ENCODE measurements at places on chromosomes 3 and 15. TPM values are rescaled to one million over a fixed set of nuclear protein-coding genes. Genes with fewer than 3 reads are reported as not detected.

DNA sequence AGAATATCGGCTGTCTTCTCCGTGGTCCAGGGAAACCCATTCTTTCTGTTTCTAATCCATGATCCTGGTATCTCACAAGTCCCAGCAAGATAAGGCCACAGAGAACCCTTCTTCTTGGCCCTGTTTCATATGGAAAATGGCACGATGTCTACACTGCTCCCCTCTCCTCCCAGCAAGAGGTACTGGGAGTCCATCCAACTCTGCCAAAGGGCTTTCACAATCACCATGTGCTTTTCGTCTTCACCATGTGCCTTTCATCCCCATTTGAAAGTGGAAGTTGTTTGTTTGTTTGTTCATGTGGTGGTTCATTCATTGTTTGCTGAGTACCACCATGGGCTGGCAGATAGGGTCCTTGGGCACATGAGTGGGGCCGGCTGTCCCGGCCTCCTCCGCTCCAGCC, 5.5 kb downstream of the ITIH3 start:
- no peak overlapping the region for H3K27ac ChIP-seq
- DNase-seq: no peak
- H3K27me3 ChIP-seq: no peaks in the 10 kb centered on the region
- H3K4me1 ChIP-seq: no peaks in the 10 kb centered on the region
- no peaks in the 10 kb centered on the region for H3K36me3 ChIP-seq

GRCh38 chr15:97470417-97470816, 490.1 kb upstream of the ARRDC4 start:
- no peak overlapping the region for H3K27ac ChIP-seq
- H3K4me1 ChIP-seq: no peaks in the 10 kb centered on the region
- peaks cover 6% of the 10 kb centered on the region for H3K27me3 ChIP-seq
- no peak for DNase-seq

- H3K4me1 ChIP-seq: peaks cover 9% of the 10 kb centered on the region
- H3K4me3 ChIP-seq: no peak overlapping the region
- H3K27ac ChIP-seq: no peak overlapping the region
- peaks cover 80% of the 10 kb centered on the region for H3K27me3 ChIP-seq
Measured at GRCh38 chr15:70440416-70441138, 322.8 kb downstream of the UACA start.

- no peaks in the 10 kb centered on the region for H3K36me3 ChIP-seq
- no peak overlapping the region for H3K27ac ChIP-seq
- H3K27me3 ChIP-seq: peaks cover 17% of the 10 kb centered on the region
- H3K4me1 ChIP-seq: no peaks in the 10 kb centered on the region
Measured at GRCh38 chr3:110311541-110311940, 760.1 kb upstream of the NECTIN3 start.

DNA sequence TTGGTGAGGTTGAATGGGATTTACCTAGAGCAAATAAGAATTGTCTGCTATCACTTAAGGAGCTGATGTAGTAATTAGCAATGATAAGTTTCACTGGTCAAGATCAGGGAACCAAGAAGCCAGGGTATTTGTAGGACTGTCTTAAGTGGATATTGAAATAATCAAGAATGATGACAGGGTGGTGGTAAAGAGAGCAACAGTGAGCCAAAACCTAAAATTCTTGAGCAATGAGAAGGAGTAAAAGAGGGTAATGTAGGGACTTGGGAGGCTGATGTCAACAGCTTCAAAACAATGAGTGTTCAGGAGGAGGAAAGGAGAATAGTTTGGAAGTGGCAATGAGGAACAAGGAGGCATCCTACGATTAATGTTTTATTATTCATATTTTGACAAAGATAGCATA, 31.5 kb upstream of the SLC2A2 start:
- no peaks in the 10 kb centered on the region for H3K36me3 ChIP-seq
- no peaks in the 10 kb centered on the region for H3K27me3 ChIP-seq
- no peak for DNase-seq
- H3K4me1 ChIP-seq: no peaks in the 10 kb centered on the region
- H3K27ac ChIP-seq: no peak overlapping the region

DNA sequence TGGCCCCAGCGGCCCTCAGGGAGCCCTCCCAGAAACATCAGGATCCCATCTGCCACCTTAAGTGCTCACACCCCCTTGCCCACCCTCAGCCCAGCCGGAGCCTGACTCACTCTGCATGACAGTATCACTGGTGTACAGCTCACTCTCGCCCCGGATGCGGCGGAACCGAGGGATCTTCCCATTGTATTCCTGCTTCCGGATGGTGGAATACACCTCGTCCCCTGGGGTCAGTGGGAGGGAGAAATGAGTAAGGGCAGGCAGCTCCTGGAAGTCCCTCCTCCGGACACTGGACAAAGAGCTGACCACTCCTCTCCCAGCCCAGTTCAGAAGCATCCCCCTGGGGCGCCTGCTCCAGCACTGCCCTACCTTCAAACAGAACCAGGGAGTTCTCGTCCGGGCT, 16.5 kb downstream of the SEMA7A start:
- no peaks in the 10 kb centered on the region for H3K36me3 ChIP-seq
- H3K4me1 ChIP-seq: peaks cover 8% of the 10 kb centered on the region
- H3K4me3 ChIP-seq: no peak overlapping the region

CCR3 gene
- total RNA-seq: not detected

GPR156 gene
- 0.41 TPM for total RNA-seq

ERICH6 gene
- not detected for total RNA-seq

PP2D1 gene
- total RNA-seq: not detected

DNAJA4 gene
- 4.6 TPM for total RNA-seq
